ENCODE measurements at places on chromosomes 3 and 15.

- DNase-seq: no peak
Measured at GRCh38 chr3:163266731-163267130, 1770.1 kb downstream of the OTOL1 start.

DNA sequence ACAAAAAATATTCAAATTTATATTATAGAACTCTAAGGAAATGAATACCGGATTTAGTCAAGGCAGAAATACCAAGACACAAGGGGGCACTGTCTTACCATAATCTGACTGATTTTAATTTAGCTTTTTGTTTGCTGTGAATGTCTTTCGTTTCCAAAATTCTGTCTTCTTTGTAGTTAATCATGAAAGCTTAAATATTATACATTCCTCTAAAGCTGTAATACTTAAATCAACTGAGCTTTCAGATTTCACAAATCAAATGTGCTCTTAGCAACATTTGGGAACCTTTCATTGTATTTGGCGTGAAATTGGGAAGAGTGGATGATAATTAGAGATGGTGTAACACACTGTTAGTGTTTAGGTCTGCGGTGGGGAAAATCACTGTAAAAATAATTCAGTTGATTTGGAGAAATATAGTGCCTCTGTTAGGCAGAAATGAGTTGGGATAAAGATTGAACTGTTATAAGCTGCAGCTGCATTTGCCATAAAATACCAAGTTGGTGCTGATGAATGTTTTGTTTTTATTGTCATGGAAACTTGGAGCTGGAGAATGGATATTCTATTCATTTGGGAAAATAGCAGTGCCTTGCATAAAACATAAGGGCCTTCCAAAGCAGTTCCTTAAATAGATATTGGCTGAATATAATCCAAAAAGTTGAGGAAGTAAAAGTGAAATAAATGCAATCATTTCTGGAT is 228.2 kb downstream of the TCF12 start:
- DNase-seq: peak; percentile 33

- no peak for DNase-seq
Measured at GRCh38 chr3:134976948-134977347, 181.9 kb downstream of the EPHB1 start.

DNA sequence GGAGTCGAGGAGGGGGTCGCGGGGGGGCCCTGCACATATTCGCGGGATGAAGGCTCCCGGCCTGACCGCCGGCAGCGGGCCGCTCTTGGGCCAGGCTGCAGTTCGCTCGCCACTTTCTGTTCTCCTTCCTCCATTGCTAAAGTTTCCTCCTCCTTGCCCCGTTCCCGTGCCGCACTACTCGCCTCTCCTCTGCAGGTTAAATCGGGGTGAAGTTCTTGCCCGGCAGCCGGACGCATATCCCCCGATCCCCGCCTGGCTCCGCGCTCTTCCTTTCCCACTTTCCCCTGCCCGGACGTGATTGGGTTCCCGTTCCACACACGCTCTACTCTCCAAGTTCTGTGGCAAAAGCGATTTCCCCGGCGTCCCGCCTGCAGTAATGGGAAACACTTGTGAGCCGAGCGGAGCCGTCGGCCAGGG is 556 bp downstream of the CRYBG3 start:
- no peak for DNase-seq

DNA sequence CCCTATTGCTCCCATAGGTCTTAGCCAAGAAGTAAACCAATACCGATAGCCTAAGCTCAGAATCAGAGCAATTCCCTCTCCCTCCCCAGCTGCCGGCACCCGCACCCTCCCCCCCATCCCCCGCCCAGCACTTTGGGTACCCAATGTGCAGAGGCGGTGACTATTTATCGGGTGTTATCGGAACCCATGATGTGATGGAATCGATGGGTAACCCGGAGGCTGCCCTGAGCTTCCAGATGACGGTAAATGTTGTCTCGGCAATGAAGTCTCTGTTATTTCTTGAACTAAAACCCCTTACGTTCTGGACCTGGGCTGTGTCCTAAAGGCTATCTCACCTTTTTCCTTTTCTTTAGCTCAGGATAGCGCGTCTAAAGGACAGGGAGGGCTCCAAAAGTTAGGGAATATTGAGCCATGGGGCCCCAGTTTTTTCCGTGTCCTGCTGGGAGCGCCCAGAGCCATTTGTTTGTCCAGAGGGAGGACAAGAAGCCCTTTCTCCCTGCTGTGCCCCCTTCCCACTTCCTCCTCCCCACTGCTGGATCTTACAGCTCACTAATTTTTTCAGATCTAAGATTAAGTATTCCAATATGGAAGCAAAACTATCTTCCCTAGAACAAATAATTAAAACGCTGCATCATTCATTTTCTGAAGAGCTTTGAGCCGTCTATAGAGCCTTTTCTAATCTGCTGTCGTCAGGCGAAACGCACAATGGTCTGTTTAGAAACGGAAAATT is 1.5 kb downstream of the SLITRK3 start:
- no peak for DNase-seq

GRCh38 chr3:102156426-102156825 is 278.4 kb upstream of the ZPLD1 start:
- no peak for DNase-seq

DNA sequence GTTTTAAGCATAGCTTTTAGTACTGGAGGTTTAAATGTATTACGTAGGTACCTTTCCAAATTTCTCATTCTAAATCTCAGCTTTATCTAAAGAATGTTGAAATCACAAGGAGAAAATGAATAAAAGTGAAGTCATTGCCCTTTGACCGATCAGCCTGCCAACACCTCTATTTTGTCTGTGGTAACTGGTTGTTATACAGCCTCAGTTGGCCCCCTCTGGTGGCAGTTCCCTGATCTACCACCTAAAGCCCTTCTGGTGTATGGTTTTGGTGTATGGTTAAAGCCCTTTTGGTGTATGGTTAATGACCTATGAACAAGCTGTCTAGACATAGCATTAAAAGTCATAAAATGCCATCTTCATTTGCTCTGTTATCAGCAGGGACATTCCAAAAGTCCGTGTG is 378.2 kb upstream of the AZI2 start:
- peak; percentile 36 for DNase-seq

GRCh38 chr3:134315286-134316106 is 58.8 kb downstream of the AMOTL2 start:
- DNase-seq: no peak

DNA sequence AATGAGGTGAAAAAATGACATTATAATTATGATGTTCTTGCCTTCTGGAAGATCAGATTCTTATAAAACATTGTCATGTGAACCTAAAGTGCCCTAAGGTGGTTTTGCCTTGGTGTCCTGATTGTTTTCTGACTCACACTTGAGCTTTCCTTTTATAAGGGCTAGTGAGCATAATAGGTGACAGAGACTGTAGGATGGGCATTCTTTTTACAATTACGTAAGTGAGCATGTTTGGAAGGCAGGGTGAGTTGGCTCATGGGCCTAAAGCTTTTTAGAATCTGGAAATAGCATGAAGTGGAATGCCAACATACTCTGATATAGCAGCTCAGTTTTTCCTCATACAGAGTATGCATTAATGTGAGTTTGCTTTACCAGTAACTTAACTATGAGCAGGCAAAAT is 41.2 kb downstream of the CRYBG3 start:
- DNase-seq: no peak

DNA sequence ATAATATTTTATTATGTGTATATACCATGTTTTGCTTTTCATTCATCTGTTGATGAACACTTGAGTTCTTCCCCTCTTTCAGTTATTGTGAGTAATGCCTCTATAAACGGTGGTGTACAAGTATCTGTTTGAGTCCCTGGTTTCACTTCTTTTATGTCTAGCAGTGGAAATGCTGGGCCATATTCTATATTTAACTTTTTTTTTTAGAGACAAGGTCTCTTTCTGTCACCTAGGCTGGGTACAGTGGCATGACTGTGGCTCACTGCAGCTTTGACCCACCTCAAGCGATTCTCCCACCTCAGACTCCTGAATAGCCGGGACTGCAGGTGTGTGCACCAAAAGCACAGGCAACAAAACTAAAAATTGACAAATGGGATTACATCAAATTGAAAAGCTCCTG is 19.9 kb downstream of the GOLM2 start:
- peak; percentile 82 for DNase-seq

DNA sequence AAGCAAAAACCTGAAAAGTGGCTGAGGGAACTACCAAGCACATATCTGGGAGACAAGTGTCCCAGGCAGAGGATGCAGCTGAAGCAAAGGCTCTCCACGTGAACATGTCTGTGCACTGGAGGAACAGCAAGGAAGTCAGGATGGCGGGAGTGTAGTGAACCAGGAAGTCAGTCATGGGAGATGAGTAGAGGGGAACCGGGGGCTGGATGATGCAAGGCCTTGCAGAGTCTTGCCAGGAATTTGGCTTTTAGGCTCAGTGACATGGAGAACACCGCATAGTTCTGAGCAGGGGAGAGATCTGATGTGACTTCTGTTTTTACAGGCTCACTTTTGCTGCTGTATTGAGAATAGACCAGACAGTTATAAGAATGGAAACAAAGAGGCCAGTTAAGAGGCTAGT is 19.0 kb downstream of the C2CD4A start:
- DNase-seq: no peak

GRCh38 chr3:156148946-156149381 is 28.6 kb downstream of the KCNAB1 start:
- no peak for DNase-seq

DNA sequence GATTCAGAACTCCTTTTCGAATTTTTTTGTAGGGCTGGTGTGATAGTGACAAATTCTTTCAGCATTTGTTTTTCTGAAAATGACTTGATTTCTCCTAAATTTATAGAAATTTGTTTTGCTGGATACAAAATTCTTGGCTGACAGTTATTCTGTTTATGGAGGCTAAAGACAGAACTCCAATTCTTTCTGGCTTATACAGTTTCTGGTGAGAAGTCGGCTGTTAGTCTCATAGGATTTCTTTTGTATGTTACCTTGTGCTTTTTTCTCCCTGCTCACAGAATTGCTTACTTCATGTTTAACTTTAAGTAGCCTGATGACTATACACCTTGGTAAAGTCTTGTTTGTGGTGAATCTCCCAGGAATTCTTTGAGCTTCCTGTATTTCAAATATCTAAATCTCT is 1264.6 kb downstream of the NSUN3 start:
- DNase-seq: no peak

DNA sequence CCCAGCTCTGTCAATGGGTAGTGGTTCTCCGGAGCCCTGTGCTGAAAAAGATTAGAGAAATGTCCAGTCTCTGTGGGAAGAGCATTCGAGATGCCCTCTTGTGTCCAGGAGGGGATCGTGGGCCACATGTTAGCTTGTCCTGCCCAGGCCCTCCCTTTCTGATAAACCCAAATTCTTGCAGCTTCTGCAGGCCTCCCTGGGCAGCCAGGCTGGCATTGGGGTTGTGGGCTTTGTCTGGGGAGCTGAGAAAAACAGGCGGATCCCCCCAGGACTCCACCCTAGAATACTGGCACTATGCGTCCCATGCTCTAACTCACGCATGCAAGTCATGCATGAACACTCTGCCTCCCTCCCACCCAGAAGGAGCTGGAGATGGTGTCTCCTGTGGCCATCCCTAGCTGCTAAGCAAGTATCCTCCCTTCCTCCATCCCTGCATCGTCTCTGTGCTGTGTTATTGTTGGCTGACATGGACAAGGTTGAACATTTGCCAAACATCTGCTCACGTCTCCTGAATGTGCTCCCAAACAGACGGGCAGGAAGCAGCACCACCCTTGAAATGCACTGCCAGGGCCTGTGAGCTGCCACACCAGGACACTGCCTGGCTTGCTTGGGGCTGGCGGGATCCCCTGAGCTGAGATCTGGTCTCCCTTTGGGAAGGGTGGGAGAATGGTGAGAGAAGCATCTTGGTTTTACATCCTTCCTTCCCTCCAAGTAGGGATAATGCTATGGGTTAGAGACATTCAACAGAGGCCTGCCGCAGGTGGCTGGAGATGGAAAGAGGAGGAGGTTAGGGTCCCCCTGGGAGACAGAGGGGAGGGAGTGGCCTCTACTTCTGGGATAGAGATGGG is 26.5 kb downstream of the CFAP161 start:
- no peak for DNase-seq

DNA sequence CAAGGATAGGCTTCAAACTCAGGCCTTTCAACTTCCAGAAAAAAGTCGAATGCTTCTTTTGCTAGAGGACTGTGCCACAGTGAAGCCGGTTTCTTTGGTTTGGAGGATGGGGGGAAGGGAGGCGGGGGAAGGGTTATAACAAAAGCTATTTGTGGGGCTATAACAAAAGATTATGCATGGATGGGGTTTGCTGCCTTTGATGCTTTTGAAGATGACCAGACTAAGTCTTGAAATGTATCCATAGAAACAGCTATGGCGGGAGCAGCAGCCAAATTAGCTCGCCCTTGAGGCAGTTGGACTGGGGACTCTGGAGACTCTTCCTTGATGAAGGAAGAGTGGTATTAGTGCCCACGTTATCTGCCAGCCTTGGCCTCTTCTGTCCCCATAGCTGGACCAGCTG is 47.5 kb downstream of the SRGAP3 start:
- DNase-seq: no peak

- DNase-seq: no peak
Measured at GRCh38 chr3:18901571-18901970, 246.7 kb upstream of the KCNH8 start.

DNA sequence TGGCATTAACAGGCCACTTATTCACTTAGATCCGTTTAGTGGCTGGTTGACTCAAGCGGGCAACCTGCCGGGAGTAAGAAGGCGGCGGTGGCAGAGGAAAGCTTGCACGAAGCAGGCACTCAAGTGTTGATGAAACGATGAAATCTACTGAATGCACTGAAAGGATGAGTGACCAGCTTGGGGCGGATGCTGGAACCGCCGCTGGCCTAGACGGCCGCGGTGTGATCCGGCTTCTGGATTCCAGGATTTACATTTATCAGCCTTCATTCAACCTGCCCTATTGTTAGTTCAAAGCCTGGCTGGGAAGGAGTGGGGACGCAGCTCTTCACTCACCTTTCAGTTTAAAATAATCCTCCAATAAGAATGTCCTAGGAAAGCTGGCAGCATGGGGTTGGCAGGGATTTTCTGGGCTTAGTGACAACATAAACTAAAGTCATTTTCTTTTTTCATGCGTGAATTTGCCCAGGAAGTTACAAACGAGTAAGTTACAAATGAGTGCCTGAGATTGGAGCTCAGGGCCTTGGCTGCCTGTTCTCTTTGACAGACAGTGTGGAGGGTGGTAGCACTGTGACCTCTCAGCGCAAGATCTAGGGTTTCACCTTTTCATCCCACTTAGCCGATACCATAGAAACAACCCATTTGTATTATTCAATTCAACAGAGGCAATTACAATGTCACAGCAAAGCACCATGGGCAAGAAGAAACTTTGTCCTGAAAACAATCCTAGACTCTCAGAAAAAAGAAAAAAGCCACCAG is 1.1 kb upstream of the PLCH1 start:
- no peak for DNase-seq

DNA sequence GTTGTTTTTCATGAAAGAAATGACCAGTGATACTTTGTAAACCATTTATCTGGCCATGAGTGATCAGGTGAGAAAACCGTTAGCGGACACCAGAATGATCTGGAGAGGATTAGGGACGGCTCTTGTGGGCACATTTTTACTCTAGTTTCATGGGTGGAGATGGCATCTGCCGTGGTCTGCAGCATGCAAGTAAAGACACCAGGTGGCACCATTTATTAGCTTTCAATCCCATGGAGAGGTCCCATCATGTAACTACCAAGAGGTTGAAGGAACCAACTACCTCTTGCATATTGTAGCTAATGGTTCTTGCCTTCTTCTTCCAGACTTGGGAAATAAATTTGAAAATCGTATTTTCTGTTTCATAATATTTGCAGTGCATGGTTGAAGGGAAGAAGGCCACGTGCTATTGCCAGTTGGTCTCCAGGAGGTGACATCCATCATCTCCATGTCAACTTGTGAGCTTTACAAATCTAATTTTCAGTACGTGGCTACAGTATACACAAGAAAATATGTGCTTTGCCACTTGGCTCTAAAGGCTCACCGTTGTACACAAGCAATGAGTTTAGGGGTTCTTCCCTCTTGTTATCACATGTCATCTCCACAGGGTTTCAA is 1.5 kb upstream of the MAPKBP1 start:
- peak; percentile 74 for DNase-seq

- no peak for DNase-seq
Measured at GRCh38 chr15:50235794-50236193, 29.7 kb downstream of the HDC start.
